ENCODE measurements at places on chromosomes 7 and 10.

- no peak for DNase-seq
These were observed 80.7 kb upstream of the RPA3 start for GRCh38 chr7:7799138-7799537.

DNA sequence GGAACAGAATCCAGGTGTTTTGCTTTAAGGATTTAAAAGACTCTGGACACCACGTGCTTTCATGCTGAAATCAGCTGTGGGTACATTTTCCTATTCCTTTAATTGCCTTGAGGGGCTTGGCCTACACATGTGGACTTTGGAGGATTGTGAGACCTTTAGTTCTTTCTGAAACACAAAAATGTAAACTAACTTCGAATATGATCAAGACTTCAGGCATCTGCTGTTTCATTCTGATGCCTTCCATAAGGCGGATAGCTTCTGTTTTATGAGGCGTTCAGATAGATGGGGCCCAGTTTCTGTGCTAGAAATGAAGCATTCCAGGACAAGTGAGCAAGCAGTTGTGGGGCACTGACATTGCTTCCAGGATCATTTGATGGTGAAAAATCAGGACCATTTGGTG is 1.5 kb upstream of the NOBOX start:
- DNase-seq: no peak

DNA sequence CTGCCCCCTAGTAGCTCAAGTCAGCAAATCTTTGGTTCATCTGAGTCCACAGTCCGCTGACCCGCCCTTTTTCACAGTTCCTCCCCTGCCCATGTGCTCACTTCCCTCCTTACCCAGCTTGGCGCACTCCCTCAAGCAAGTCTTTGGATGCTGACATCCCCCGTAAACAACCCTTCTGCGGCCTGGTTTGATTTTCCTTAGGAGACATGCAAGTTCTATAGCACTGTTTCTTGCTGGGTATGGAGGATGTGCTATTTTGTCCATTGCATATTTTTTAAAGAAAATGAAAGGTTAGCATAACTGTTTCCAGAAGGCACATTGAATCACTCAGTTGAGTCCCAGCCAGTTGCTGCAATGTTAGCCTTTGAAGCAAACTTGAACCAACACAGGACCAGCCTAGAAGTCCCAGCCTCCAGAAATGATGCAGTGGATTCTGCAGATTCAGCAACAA is 38.2 kb downstream of the HTRA1 start:
- no peak for DNase-seq

DNA sequence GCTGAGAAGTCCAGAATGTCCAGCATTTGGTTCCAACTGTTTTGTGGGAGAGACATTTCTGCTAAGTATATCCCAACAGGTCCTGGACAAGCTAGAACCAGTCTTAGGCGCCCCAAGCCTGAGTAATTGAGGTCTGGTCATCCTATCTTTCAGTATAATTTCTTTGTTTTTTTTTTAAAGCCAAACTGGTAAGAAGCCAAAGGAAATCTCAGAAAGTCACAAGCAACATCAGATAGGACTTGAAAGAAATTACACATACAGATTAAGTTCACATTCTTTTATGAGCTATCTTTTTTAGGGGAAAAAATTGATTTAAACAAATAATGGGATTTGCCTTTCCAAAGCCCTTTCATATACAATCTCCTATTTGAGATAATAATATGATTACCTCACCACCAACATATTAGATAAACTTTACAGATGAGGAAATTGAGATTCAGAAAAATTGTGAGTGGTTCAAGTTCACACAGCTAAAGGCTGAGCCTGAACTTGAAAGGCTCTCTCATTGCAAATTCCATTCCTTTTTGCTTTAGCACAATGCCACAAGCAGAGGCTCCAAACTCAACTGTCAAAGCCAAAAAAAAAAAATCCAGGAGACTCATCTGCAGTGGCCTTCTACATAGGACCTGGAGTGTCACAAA is 15.0 kb downstream of the PDLIM1 start:
- no peak for DNase-seq

DNA sequence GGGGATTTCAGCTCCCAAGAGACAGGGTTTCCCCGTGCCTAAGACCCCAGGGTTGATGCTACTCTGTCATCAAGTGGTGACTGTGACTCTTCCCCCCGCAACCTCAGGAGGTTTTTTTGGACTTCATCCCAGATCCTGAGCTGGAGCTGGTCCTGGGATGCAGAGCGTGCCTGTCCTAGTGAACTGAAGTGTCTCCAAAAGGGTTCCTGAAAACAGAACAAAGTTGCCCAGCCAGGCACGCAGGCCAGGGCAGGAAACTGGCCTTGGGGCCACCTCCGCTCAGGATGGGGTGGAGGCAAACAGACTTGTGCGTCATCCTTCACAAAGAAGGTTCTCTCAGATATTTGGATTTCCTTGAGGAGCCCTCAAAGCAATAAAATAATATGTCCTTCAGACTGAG is 118.9 kb downstream of the ITIH5 start:
- DNase-seq: no peak

- no peak for DNase-seq
These were observed 184.7 kb upstream of the PCDH15 start for GRCh38 chr10:54985732-54986131.

DNA sequence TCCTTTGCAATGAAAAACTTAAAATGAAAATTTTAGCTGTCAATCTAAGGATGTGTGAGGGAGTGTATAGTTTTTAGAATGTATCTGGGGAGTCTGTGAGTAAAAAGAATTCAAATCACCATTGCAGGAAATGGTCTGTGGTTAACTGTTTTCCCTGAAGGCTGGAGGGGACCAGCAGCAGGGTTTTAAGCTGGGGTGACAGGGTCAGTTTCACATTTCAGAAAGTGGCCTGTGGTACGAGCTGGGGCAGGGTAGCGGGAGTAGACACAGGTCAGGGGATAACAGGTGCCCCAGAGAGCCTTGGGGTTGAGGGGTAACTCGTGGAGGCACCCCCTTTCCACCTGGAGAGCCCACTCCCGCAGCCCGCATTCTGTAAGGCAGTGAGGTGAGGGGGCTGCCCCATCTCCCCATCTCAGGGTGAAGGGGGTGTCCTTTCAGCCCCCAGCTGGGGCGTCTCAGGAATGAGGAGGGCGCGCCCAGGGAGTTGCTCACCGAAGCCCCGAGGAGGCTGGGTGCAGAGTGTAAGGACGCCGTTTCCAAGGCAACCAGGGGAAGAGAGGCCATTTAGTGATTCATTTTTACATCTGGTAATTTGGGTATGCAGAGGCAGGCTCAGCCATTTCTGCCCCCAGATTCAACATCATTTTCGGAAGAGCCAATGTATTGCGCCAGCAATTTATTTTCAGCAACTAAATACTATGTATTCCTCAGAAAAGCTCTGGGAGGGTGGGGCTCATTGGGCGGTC is 168.9 kb downstream of the SLIT1 start:
- DNase-seq: no peak

DNA sequence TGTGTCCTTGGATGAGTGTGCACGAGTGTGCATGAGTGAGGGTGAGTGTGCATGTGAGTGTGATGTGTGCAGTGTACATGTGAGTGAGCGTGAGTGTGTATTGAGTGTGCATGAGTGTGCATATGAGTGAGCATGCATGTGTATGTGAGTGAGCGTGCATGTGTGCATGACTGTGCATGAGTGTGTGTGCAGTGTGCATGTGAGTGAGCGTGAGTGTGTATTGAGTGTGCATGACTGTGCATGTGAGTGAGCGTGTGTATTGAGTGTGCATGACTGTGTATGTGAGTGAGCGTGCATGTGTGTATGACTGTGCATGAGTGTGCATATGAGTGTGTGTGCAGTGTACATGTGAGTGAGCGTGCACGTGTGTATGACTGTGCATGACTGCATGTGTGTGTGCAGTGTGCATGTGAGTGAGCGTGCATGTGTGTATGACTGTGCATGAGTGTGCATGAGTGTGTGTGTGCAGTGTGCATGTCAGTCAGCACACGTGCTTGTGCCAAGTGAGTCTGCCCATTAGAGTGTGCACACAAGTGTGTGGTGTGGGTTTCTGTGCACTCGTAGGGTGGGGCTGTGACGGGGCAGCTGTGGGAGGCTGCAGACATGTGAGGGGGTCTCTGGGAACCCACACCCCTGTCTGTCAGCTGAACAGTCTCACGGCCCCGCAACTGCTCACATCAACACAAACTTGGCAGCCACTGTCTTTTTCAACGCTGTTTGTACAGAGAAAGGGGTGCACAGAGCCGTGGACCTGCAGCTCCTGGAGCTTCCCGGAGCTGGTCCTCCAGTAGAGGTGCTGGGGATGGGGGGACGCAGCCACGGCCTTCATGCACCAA is 14.8 kb downstream of the FOXL3 start:
- no peak for DNase-seq

- no peak for DNase-seq
These were observed 153.0 kb downstream of the ACTR3B start for GRCh38 chr7:152912511-152912910.

DNA sequence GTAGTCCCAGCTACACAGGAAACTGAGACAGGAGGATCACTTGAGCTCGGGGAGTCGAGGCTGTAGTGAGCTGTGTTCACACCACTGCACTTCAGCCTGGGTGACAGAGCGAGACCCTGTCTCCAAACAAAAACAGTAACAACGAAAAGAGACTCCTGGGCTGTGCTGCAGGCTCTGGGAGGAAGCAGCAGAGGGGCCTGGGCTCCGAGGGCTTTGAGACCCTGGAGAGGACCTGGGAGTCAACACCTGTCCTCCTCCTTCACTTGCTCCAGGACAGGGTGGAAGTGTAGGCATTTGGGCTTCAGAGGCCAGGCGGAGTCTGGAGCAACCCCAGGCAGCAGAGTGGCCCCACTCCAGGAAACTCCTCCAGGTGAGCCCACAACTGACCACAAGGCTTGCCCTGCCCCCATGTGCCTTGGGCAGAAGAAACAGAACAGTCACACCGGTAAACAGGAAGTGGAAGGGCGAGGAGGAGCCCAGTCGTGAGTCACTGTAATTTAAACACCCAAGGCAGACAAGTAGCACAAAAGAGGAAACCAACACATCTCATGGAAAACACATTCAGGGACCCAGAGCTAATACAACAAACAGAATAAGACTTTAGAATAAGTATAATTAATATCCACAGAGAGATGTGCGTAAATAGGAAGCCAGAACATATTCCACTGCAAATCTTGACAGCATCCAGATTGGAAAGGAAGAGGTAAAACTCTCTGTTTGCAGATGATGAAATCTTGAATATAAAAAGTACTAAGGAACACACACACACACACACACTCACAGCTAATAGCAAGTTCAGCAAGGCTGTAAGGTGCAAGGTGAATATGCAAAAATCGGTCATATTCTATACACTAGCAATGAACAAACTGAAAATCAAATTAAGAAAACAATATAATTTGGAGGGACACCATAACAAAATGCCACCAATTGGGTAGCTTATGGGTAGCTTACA is 20.5 kb upstream of the RASGEF1A start:
- DNase-seq: peak; percentile 86

GRCh38 chr10:71964098-71964742 is at the start of gene CHST3:
TSS of gene CHST3 (plus strand) at chr10:71964395. CDS start at chr10:72005843, 41,448 bp downstream.
- DNase-seq: peak; percentile 61

DNA sequence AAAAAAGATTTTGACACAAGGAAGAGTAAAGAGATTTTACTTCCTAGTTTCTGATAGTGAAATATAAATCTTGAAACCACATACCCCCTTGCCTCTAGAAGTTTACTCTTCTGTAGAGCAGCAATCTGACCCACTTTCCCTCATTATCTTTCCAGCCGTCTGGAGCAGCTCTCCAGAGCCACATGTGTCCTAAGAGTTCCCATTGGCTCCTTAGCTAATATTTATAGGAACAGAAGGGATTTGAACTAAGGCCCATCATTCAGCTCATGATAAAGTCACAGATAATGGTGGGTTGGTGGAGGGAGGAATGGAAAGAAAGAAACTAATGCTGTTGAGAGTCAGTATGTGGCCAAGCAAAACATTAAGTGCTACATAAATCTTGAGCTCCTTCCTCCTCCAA is 121.8 kb downstream of the INHBA start:
- DNase-seq: no peak

GRCh38 chr7:4876586-4876985 is 6.9 kb downstream of the RADIL start:
- no peak for DNase-seq

DNA sequence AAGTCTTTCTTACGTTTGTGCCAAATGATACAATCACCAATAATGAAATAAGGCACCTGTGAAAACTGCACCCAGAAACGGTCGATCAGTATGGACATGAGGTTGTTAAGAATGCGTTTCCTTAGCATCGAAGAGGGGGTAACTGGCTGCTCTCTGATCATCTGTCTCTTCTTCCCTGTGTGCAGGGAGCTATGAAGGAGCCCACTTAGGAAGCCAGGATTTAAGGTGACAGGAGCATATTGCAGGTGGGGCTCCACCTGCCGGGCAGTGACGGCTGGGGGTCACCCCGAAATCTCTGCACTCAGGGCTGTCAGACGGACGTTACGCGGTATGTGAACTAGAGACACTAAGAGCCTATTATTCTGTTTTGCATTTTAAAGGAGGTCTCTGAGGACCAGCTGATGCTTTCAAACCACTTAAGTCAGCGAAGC is 64.5 kb downstream of the CARD11 start:
- no peak for DNase-seq

DNA sequence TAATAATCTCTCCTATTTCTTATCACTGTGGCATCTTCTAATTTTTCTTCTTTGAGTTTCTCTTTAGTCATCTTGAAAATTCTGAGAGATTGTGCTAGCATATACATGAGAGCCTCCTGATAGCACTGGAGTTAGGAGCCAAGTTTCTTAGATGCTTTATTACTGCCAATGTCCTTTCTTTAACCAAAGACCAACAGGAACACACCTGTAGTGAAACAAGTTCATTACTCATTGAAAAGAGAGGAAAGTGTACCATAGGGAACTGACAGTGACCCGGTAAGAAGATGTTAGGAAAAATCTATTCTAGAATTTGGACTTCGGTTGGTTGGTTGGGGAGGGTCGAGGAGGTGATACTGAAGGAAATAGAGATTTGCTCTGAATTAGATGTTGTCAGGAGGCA is 27.1 kb upstream of the CD36 start:
- no peak for DNase-seq

GRCh38 chr7:13236026-13236425 is 548.6 kb downstream of the ARL4A start:
- no peak for DNase-seq

GRCh38 chr7:1715671-1716074 is 45.6 kb downstream of the ELFN1 start:
- no peak for DNase-seq

DNA sequence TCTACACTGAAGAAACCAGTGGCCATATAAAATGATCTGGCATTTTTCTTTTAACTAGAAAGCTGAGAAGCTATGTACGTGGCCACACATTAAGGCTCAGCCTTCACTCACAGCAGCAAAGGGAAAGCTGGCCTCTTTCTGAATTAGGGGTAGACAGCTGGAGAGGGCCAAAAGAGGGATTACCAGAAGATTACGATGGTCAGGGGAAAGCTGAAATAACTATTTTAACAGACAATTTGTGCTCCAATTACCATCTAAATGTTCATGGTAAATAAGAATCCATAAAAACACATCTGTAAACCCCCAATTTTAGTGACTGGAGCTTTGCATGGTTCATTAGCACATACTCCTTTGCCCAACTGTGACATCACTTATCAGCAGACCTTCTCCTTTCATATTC is 314.3 kb downstream of the HPSE2 start:
- DNase-seq: no peak

- no peak for DNase-seq
These were observed 54.4 kb downstream of the DNAJB6 start for GRCh38 chr7:157391036-157391710.
